ENCODE measurements at places on chromosomes 1 and 21.

DNA sequence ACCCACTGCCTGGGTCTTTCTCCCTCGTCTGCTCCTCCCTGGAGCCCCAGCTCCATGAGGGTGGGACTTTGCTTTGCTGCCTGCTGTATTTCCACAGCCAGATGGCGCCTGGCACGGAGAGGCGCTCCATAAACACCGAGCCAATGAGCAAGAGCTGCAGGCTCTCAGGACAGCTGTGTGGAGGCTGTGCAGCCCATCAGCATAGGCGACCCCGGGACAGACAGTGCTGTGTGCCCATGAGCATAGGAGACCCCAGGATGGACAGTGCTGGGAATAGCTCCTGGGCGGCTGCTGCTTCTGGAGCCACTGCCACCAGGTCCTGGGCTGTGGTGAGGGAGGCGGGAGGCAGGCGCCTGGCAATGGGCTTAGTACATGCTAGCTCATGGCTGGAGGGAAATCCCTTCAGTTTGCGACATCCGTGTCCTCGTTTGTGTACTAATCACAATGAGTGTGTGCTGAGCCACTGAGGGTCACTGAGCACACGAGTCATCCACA, 29.2 kb downstream of the CEP104 start:
- peak; percentile 82 for DNase-seq

DNA sequence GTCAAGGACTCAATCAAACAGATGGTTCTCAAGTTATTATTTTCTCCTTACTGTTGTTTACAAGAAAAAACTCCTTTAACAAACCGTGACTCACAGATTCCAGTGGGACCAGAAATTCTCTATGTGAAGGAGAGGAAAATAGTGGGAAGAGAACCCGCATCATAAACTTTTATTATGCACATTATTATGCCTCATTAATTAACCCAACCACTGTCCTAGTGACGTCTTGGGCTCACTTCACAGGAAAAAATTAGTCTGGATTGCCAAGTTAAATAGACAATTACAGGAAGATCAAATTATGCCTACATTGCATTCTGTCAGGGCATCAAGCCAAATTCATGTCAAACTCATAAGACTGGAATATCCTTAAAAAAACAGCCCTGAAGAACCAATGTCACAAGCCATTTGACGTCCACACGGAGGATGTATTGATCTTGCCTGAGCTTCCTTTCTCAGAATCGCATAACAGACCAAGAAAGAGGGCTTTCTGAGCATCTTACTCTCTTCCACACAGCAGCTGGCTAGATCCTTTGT, 347.8 kb downstream of the DUSP10 start:
- DNase-seq: no peak

DNA sequence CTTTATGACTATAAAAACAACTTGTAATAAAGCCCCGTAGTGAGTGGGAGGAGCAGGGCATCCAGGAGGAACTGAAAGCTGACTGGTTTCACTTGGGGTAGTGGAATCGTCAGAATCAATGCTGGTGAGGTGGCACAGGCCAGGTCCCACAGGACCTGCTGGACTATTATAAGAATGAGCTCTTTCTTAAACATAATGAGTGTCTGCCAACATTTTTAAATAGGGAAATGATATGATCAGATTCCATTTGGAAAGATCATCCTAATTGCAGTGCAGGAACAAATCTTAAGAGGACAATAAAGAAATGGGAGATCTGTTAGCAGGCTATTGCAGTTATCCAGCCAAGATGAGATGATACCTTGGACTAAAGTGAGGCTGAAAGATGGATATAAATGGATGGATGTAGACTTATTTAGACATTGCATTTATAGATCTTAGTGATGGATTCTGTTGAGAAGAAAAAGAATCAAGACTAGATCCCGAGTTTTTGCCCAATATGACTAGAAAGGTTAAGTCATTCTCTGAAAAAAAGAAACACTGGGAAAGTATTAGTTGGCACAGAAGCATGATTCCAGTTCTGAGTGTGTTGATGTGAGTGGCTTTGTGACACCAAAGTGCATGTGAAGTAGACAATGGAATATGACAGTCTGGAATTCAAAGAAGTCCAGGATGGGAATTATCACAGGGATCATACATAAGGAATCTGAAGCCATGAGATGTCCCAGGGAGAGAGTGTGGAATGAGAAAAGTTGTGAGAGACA, 153.3 kb upstream of the SGIP1 start:
- no peak for DNase-seq

- no peak for DNase-seq
These were observed 174.7 kb downstream of the LBR start for GRCh38 chr1:225253173-225253572.

DNA sequence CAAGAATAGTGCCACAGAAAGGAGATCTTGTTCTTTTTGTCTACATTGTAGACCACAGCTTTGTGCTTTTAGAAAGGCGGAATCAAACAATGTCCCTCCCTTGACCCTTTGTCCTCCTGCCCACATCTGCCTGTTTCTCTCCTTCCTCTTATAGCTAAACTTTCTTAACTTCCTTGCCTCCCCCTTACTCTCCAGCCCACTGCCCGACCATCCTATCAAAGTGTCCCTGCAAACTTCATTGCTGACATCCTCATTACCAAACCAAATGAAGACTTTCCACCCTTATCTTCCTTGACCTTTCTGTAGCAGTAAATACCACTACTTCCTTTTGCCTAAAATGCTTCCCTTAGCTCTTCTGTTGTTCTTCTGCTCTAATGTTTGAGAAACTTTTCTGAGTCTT, 5.0 kb downstream of the SELP start:
- no peak for DNase-seq

- DNase-seq: no peak
These were observed 1.1 kb downstream of the SERBP1 start for GRCh38 chr1:67429011-67429527.

GRCh38 chr1:8525216-8525557, 207.3 kb downstream of the SLC45A1 start:
- DNase-seq: no peak

DNA sequence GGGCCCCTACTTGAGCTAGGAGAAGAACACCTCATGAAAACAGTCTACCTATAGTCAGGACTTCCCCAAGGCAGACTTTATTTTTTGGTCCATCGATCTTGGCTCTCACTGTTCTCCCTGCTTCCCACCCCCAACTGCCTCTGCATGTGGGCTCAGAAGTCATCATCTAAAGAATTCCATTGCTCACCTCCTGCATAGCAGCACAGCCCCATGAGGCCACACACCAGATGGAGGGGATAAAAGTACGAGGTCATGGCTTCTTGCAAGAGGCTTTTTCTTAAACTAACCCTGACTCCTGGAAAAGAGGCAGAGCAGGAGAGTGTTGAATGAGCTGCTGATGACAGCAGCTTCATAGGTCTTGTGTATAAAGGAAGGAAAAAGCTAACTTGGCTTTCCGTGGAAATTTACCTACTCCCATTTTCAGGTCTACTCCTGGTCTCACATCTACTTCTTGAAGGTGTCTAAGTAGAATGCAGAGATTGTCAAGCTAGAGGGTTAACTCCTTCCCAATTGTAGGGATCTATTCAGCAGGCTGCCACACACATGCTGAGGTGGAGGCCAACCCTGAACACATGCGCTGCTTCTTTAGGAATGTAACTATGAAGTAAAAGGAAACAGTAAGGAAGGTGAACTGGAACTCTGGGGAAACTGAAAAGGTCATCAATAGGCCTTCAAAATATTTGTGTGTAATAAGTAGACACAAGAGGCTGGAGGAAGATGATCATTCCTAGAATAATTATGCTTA, 18.7 kb downstream of the WNT2B start:
- no peak for DNase-seq

- DNase-seq: peak; percentile 99
These were observed 141.4 kb upstream of the ARHGEF16 start for GRCh38 chr1:3312898-3313575.

DNA sequence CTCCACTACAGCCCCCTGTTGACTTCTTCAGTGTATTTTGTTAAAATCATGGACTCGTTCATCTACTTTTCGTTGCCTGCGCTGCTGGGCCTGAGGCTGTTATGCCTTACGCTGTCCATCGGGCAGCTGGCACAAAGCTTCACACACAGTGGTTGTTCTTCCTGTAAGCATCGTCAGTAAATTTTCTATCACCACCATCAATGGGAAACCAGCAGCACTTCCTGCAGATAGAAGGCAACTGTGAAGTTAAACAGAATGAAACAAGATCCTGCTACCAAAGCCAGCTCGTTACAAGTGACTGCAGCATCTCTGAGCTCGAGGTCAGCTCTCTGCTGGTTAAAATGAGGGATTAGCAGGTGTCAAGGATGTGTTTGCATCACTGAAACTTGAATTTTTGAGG, 21.9 kb upstream of the PADI6 start:
- no peak for DNase-seq

DNA sequence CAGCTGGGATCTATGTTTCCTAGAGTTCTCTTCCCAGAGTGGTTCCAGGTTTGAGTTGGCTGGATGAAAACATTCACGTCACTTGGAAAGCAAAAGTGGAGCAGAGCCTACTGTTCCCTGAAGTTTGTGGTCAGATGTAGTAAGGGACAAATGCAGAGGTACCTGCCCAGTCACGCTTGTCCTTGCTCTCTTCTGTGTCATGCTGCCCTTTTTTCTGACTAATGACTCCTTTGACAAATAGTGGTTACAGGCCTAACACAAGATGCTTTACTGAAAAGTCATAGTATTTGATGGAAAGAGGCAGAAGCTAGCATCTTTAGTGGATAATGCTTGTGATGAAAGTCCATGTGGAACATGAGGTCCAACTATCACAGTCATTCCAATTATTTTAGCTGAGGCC, 881.4 kb upstream of the B3GALT2 start:
- DNase-seq: no peak
